ENCODE measurements at places on chromosomes 3 and 15.

DNA sequence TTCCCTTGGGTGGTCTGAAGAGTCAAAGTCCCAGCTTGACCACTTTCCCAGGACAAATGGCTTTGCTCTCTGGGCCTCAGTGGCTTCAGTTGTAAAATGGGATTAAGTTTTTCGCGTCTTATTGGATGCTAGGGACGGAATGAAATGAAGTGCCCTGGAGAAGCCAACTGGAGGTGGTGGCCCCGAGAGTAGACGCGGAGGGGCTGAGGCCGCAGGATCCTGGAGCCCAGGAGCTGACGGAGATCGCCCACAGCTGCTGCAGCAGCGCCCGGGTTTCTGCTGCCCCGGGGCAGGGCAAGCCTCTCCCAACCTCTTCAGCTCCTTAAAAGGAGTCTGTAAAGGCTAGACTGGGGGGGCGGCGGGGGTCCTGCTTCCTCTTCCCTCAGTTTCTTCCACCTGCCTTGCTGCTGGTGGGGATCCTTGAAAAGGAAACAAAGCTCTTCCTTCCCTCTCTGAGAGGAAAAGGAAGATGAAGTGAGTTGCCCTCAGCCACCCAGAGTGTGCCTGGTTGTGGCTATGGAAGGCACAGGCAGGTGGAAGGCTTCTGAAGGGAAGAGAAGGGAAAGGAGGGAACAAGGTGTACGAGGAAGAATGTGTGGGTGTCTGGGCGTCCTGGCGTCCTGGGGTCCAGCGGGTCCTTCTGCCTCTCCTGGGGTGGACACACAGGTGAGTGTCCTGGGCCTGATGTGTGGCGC lies 967 bp upstream of the BNC1 start:
- no peak for DNase-seq

GRCh38 chr15:40493089-40493840 lies 22.5 kb downstream of the CHST14 start:
- DNase-seq = no peak

- peak; percentile 75 for DNase-seq
Observed at GRCh38 chr3:42118762-42119361, 27.7 kb downstream of the TRAK1 start.

DNA sequence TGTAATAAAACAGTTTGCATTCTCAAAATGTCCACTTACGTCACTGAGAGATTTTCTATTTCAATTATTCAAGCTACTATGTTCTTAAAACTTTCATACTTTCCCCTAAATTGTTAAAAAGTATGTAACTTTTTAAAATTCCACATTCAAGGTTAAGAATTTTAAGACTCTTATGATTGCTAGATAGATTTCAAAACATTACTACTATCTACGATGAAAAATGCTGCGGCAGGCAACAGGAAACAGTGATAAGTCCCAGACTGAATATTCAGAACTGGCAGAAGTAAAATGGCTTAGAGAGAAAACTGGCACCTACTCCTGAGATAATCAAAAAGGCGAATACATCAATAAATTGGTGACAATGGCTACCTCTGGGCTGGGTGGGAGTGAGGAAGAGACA lies 16.2 kb downstream of the ATP13A3 start:
- DNase-seq = no peak

GRCh38 chr3:88810455-88810854 lies 297.0 kb upstream of the EPHA3 start:
- DNase-seq = no peak

DNA sequence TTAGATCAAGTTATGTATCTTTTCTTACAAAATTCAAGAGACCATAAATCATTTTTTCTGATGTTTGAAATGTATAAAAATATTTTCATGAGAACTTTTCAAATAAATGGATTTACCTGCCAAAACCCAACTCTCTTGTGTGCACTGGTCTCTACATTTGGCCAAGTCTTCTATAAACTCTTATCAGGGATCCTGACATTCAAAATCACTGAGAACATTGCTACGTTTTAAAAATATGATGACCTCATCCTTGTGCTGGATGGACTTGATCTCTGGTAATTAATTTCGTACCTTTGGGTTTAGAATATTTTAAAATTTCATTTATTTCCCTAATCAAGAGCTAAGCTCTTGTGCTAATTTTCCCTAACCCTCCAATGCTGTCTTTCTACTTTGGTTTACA lies 127.4 kb downstream of the ATP8B4 start:
- no peak for DNase-seq

- no peak for DNase-seq
Observed at GRCh38 chr15:64066451-64066850, 20.2 kb upstream of the DAPK2 start.

DNA sequence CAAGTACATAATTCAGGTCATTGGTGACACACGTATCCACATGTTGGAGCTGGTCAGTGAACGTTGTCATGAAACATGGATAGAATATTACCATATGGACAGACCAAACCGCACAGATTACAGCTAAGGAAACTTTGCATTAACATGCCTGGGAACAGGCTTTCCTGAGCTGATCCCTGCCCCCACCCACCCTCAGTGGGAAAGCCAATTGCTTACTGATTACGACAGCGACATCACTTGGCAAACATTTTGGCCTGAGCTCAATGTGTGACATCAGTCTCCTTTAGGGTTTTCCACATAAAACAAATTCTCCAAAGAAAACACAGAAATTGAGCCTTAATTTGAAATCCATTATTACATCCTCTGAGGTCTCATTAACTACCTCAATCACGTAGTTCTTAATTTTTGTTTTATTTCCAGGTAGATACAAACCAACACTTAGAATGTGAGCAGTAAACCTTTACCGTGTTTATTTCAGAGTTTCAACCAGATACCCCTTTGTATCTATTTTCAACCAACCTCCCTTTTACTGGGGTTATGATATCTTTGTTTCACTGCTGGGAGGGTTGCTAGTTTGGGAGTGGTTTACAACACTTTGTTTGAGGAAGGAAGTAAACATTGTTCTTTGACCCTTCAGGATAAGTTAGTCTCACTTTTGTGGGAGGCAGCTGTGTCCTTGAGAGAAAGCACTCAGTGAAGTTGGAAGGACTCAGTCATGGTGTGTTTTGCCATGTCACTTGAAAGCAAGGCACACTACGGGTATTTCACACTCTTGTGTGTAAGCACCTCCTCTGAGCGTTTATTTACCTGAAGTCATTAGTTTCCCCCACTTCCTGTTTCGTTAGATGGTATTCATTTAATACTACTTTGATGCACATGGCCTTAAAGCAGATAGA lies 103.1 kb downstream of the CMSS1 start:
- DNase-seq = peak; percentile 53

DNA sequence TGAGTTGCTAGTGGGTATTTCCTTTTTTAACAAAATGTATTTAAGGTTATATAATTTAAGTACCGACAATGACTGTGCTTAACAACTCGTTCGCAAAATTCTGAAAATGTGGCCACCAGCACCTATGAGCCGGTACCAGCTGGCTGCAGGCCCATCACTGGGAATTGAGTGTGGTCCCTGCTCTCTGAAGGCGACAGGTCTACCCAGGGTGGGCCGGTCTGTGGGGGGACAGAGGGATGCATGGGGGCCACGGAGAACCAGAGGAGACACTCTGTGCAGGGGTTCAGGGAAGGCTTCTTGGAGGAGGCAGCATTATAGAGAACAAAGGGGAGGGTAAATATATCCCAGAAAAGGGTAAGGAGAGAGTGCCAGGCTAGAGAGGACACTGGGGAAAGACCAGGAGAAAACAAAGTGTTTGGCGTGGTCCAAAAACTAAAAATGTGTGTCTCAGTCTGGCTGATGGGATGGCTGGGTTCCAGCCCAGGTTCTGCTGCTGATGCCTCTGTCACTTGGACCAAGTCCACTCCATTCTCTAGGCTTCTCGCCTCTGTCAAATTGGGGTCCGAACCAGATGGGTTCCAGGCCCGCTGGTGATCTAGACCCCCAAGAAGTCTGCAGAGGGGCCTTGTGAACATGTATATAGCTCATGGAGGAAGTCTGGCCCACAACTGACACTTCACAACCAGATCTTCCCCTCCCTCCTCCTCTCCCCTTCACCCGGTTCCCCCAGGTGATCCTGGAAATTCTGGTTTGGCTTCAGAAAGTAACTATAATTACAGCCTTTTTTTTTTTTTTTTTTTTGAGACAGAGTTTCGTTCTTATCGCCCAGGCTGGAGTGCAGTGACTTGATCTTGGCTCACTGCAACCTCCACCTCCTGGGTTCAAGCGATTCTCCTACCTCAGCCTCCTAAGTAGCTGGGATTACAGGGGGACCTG lies 10.7 kb upstream of the CYP11A1 start:
- no peak for DNase-seq

GRCh38 chr15:63880744-63881143 lies 47.0 kb upstream of the HERC1 start:
- DNase-seq = no peak

- no peak for DNase-seq
Observed at GRCh38 chr3:9213019-9213634, 36.3 kb downstream of the SRGAP3 start.

GRCh38 chr15:22930782-22931484 lies 49.2 kb downstream of the CYFIP1 start:
- DNase-seq = no peak

- DNase-seq = peak; percentile 69
Observed at GRCh38 chr15:48925714-48926223, 38.0 kb downstream of the SHC4 start.

DNA sequence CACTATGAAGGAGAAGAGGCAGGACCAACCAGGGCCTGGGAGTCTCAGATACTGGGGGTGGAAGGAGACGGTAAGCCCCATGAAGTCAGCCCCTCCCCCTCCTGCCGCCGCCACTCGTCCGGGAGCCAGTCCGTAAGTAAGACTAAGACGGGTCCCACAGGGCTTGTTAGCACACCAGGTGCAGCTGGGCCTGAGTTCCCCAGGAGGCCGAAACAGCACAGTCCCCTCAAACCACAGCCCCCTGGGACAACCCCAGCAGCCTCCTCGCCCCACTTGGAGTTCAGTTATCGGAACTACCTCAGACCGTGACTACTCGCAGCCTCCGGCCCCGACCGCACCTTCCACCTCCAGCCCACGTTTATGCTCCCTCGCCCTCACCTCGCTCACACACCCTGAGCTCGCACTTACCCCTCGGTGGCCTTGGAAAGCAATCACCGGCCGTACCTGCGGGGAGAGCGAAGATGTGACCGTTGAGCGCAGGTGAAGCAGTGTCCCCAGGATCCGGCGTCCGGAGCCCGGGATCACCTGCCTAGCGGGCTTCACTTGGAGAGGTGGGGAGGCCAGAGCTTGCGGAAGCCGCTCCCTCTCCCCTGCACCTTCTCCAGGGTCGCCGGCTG lies 557 bp downstream of the ELL3 start:
- DNase-seq = no peak

- peak; percentile 70 for DNase-seq
Observed at GRCh38 chr15:89680282-89680873, 1.2 kb upstream of the PLIN1 start.

- DNase-seq = no peak
Observed at GRCh38 chr3:150345021-150345538, 63.0 kb upstream of the TSC22D2 start.

GRCh38 chr3:185927501-185928200 lies 10.2 kb downstream of the TRA2B start:
- no peak for DNase-seq

- DNase-seq = no peak
Observed at GRCh38 chr3:61158667-61159066, 92.6 kb downstream of the FHIT start.

DNA sequence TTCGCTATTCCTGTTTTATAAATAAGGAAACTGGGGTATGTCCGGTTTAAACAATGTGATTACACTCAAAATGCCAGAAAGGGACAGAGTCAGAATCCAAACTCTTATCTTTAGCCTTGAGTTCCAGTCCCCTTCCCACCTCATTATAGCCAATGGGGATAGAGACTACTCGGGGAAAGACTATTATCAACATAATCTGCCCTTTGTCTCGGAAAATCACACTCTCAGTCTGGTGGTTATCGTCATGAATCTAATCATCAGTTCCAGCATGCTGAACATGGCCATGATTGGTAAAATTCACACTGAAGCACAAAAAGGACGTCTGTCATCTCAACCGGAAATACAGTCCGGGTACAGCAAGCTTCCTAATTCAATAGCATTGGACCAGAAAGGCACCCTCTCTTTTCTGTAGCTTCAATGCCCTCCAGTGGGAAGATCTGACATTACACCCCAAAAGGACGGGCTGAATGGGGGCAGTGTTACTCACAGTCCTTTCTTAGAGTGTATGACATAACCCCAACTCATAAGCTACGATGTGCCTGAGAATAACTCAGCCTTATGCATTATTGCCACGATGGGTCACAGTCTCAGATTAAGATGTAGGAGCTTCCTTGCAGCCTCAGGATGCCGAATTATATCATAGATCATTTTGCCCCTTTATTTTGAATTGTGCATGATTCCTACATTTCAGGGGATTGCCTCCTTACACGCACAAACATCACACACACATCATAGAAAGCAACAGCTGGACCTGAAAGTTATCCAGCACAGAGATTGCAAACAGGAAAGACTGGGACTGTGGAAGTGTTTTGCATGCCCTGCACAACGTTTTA lies 390.4 kb upstream of the LMCD1 start:
- peak; percentile 90 for DNase-seq

DNA sequence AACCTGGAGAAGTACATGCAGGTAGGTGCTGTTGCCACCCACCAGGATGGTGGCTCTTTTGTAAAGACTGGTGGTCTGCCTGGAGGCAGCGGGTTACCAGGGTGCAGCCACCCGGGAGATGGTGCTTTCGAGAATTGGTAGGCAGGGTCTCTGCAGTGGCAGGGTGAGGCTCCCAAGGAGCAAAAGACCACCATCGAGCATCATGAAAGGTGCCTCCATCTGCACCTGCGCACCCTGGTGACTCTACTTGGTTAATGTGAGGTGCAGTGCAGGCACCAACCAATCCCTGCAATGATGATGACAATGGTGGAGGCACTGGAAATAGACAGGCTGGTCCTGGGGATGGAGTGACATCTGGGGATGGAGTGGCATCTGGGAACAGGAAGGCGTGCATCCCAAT lies 236.7 kb downstream of the ADAMTS17 start:
- DNase-seq = no peak

GRCh38 chr3:183513046-183513706 lies 42.3 kb downstream of the KLHL6 start:
- DNase-seq = no peak

GRCh38 chr3:69720824-69721223 lies 18.4 kb upstream of the MITF start:
- DNase-seq = no peak

GRCh38 chr15:66777596-66778313 lies 75.7 kb downstream of the SMAD6 start:
- no peak for DNase-seq

DNA sequence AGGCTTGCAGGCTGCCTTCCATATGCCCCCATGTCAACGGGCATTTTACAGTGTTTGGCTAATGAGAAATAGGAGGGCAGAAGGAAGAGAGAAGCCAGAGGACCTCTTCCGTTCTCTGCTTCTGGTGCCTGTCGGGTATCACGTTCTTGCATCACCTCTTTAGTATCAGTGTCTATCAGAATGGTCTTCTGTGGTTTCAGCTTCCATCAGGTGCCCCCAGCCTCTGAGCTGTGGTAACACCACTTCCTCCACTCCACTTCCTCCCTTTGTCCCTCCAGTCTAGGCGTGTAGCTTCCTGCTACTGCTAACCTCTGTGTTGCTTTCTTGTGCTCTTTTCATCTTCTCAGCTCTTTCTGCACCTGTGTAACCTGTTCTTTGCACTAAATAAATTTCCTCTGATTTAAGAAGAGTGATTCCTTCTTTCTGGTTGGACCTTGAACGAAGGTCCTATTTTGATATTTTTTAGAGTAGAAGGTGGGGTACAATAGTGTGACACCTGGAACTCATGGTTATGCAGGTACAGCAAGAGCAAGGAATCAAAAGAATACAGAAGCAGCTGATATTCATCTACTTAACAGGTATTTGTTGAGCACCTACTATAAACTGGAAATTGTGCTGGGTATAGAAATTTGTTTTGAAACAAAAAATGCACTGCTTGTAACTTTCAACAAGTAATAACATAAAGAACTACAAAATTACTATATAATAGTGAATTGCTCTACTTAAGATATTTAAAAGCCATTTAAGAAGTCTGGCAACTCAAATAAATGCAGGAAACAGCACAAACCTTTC lies 27.4 kb upstream of the FOXB1 start:
- DNase-seq = no peak

All from Ammon's horn (tissue), 1 donor.